Heart left ventricle (tissue), 16 donors: ENCODE measurements at places on chromosomes 16 and 17. TPM values are rescaled to one million over a fixed set of nuclear protein-coding genes. Genes with fewer than 3 reads are reported as not detected.

DNA sequence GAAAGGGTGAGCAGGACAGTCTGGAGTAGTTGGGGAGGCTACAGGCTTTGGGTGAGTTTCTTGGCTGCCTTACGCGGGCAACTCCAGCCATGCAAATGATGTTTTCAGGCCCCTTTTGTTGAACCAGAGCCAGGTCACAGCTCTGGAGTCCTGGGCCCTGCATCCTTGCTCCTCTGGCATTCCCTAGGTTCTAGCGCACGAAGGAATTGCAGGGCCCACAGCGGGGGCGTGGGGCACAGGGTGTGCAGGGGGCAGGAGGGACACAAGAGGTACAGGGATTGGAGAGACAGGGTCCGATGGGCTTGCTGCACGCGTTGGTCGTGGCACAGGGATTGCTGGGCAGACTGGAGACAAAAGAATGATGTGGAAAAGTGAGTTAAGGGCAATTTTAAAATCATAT is 3.6 kb downstream of the KRT31 start:
- no peak for DNase-seq

DNA sequence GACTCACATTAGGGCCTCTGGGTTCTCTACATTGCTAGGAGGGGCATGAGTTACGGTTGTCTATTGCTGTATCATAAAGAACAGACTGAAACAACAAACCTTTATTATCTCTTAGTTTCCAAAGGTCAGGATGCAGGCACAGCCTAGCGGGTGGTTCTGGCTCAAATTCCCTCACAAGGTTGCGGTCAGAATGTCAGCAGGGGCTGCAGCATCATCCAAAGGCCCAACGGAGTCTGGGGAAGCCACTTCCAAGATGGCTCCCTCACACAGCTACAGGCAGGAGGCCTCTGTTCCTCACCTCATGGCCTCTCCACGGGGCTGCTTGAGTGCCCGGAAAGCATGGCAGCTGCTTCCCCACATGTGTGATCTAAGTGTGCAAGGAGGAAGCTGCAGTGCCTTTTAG is 29.6 kb upstream of the ZFPM1 start:
- DNase-seq, result no peak

GRCh38 chr16:30032083-30032819 is 1.2 kb upstream of the TLCD3B start:
- no peak for DNase-seq

GRCh38 chr16:86572041-86572521 is 5.5 kb downstream of the FOXC2 start:
- no peak for DNase-seq

DNA sequence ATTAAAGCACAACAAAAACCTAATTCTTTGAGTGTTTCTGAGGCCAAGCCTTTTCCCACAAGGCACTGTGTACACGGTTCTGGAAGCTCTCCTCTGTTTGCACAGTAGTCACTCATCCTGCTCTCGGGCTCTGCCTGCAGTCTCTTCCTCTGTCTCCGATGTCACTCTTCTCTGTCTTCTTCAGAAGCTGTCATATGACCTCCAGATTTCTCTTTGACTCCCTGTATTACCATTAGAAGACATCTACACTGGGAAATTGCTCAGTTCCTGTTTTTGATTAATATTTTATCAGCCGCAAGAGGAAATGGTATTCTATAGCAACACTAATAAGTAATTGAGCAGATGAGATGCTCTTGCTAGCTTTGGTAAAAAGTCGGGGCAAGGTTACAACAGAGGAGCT is 422.9 kb downstream of the WWOX start:
- DNase-seq, result no peak

GRCh38 chr16:57624044-57624688 is 4.3 kb upstream of the ADGRG1 start:
- DNase-seq, result no peak

- peak; percentile 100 for DNase-seq
Measured at GRCh38 chr17:44110823-44111633, 12.4 kb downstream of the HDAC5 start.

- DNase-seq, result peak; percentile 92
Measured at GRCh38 chr17:47840742-47841487, at the start of gene SCRN2. SCRN2 (minus strand) TSS chr17:47841273; CDS start chr17:47840843, 430 bp downstream.

- DNase-seq, result no peak
Measured at GRCh38 chr17:34413443-34414119, 50.5 kb upstream of the CCL1 start.

DNA sequence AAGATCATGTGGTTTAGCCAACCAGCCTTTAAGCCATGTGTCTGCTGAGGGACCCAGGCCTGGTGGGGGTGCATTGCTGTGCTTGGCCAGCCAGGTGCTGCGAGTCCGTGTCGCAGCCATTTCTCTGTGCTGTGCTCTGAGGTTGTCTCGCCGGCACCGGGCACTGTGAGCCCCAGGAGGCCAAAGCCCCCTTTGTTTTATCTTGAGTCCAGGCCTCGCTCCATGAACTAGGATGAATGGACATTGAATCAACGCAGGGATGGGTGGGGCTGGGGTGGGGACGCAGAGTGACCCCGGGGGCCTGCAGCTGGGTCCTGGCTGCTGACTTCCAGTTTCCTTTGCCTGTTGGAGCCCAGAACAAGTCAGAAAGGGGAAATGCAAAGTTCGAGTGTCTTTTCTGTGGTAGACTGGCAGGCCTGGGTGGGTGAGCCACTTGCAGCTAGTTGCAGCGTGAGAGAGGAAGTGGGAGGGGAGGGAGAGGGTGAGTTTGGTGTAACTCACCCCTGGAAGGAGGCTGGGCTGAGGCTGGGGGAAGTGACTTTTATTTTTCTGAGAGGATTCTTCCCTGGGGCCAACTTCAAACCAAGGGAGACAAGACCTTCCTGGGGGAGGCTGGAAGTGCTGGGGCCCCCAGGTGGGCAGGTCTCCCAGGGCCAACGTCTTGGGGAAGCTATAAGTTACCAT is 324.7 kb downstream of the SEC14L1 start:
- peak; percentile 81 for DNase-seq

DNA sequence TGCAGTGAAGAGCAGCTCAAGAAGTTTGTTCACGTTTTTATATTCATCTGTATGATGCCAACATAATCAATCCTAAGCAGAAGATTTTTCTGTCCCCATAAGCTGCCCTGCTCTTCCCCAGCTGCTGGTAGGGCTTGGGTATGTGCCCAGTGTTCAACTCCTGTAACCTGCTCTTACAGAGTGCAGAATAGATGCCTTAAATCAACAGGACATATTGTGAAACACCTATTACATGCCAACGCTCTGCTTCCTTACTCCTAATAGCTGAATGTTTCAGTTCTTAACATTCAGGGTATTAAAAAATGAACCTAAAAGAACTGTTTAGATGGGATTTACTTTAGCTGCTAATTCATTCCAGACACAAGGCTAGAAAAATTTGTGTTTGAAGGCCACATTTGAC is 190.9 kb downstream of the HS3ST3A1 start:
- DNase-seq, result no peak

DNA sequence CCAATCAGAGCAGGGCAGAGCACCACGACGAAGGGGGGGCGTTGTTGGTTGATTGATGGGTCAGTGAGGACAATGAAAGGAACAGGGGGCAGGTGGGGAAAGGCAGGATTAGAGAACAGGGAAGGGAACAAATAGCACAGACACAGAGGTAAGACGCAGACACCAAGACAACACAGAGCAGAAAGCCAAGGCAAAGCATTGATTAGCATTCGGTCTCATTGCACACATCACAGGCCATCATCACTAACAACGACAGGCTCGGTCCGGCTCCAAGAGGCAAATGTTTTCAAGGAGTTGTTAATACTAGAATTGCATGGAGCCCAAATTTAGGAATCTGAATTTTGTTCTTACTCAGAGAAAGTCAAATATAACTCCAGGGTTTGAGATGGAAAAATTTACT is 34.6 kb upstream of the TRAP1 start:
- DNase-seq, result no peak

GRCh38 chr17:42407289-42407836 is 15.7 kb downstream of the CAVIN1 start:
- DNase-seq, result peak; percentile 89

DNA sequence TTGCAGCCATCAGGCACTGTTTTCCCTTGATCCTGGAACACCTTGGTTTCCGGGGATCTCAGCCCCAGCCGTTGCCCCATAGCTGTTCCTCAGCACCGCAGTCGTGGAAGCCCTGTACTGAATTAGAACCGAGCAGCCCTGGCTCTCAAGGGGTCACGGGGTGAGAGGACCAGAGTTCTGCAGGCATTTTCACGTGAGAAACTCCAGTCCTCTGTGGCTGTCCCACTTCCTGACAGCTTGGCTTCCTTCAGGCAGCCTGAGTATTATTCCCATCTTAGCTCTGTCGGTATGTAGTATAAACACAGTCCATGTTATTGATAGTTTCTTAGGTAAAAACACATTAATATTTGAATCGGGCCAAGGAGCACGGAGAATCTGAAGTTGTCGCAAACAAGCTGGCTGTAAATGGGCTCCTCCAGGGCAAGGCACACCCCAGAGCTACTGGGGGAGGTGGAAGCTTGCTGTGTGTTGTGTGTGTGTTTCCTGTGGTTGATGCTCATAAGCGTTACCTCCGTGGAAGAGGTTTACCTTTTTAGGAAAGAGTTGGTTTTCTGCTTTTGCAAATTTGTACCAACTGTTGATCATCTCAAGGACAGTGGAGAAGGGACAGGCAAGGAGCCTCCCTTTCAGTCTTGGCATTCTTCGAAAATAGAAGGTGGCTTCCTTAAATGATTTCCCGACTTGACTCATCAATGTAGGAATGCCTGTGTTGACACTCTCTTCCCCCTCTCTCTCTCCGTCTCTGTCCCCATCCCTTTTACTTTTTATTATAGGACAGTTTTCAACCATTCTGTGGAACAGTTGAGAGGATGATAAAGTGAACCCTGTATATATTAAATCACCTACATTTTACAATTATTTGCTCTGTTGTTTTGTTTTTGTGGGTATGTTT is 208.9 kb upstream of the CHMP6 start:
- no peak for DNase-seq

GRCh38 chr17:27878776-27879562 is 14.2 kb downstream of the LYRM9 start:
- no peak for DNase-seq

DNA sequence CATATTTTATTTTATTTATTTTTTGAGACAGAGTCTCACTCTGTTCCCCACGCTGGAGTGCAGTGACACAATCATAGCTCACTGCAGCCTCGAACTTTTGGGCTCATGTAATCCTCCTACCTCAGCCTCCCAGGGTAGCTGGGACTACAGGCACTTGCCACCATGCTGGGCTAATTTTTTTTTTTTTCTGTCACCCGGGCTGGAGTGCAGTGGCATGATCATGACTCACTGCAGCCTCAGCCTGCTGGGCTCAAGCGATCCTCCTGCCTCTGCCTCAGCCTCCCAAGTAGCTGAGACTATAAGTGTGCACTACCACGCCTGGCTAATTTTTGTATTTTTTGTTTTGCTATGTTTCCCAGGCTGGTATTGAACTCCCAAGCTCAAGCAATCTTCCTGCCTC is 17.1 kb downstream of the UNC45B start:
- DNase-seq, result no peak

- no peak for DNase-seq
Measured at GRCh38 chr16:685967-686366, 1.8 kb upstream of the JMJD8 start.

DNA sequence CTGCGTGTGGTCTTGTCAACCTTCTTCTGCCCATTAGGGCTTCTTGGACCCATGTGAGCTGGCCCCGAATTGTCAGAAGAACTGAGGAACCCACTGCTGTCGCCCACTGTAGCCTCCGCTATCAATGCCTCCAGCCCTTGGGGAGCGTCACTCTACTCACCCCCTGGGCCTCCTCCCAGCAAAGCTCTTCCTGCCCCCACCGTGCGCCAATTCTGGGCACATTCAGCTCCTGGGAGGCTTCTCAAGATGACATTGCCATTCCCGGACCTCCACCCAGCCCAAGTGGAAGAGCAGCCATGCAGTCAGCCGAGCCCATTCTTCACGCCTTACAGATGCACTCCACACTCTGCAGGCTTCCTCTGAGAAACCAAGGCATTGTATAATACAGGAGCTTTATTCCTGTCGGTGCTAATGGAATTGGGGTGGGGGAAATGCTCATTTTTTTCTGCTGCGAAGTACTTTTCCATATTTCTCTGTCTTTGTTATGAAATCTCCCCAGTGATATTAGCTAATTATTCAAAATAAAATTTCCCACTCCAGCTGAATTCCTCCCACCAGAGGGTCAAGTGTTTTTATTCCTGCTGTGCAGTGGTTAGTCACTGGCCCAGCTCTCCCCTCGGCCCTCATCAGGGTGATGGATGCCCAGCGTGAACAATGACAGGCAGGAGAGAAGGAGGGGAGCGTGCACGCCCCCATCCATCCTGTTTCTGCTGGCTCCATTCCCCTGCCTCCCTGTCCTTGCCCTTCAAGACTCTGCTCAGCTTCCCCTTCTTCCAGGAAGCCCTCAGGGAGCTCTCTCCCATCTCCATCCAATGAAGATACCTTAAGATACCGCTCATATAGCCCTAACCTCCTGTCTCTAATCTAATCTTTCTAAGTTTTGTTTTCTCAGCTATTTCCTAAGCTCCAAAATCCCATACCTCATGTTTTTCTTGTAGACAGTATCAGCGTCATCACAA is 87.7 kb downstream of the C16orf95 start:
- no peak for DNase-seq

DNA sequence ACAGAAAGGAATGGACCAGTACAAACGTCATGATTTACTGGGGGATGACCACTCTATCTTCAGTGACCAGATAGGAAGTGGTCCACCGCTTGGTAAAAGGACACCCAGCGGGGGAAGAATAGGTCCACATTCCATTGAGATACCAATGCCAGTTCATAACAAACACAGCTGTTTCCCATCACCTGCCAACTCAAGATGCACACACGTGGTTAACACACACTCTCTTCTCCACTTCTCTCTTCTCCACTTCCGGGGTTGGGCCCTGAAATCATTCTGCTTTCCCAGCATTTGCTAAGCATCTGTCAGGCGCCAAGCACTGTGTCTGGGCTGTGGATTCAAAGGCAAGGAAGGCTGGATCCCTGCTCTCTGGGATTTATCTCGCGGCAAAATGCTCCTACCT is 175.5 kb downstream of the SLC39A11 start:
- no peak for DNase-seq

RABEP2 gene
- 14.7 TPM for total RNA-seq

PRR15L gene
- not detected for total RNA-seq

SEPTIN12 gene
- not detected for total RNA-seq

SLC5A11 gene
- total RNA-seq, result not detected

ASGR1 gene
- total RNA-seq, result 1.4 TPM

CHMP6 gene
- total RNA-seq, result 19.2 TPM
